ENCODE measurements at places on chromosomes 3 and 15. TPM values are rescaled to one million over a fixed set of nuclear protein-coding genes. Genes with fewer than 3 reads are reported as not detected.

The AHSG gene
- not detected for total RNA-seq

The RNF7 gene
- 35.1 TPM for total RNA-seq

The CD86 gene
- not detected for total RNA-seq

The CHDH gene
- under 0.01 TPM for total RNA-seq

The SPATA12 gene
- not detected for total RNA-seq

The RETNLB gene
- not detected for total RNA-seq

The SELENOT gene
- total RNA-seq: 106 TPM

The ZNF80 gene
- total RNA-seq: not detected

Measured in smooth muscle cell of bladder (primary cell).